ENCODE measurements at places on chromosomes 13 and 19. TPM values are rescaled to one million over a fixed set of nuclear protein-coding genes. Genes with fewer than 3 reads are reported as not detected.

GRCh38 chr13:33296793-33297425 lies 11.4 kb upstream of the STARD13 start:
- no peak for DNase-seq

- DNase-seq = no peak
These were observed 6.2 kb downstream of the SULT2B1 start for GRCh38 chr19:48558018-48558684.

Gene IZUMO2
- total RNA-seq = not detected

- DNase-seq = no peak
These were observed 26.9 kb upstream of the IGFL4 start for GRCh38 chr19:46067691-46068090.

DNA sequence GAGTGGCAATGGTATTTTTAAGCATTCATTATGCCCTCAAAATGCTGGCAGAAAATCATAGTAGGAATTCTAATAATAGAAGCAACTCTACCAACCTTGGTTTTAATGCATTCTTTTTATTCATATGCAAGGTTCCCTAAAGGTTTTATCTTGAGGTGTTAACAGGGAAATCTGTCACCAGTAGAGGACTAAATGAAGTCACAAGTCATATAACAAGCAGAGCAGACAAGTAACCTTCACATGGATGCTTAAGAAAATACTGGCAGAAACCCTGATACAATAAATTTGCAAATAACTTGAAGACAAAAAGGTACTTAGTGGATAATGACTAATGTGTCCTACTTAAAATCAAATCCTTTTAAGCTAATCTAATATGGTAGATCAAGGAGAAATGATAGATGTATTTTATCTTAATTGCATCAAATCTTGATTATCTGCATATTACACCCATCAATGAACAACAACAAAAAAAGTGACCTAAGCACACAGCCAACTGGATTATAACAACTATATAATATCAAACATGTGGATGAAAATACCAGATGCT lies 73.3 kb downstream of the RFC3 start:
- DNase-seq = no peak

Measured in activated naive CD8-positive, alpha-beta T cell treated with anti-CD3 and anti-CD28 coated beads, Interleukin-2, amount 10 ng/mL, durations not matched to agents 7 days and 5 days (primary cell).